Cerebellar nuclear complex (tissue), 1 donor: ENCODE measurements at places on chromosomes 3 and 15.

- no peak for DNase-seq
These were observed 931.6 kb upstream of the CFAP20DC start for GRCh38 chr3:59981377-59981776.

- DNase-seq, result no peak
These were observed 6.7 kb downstream of the TNFSF10 start for GRCh38 chr3:172516318-172517214.

DNA sequence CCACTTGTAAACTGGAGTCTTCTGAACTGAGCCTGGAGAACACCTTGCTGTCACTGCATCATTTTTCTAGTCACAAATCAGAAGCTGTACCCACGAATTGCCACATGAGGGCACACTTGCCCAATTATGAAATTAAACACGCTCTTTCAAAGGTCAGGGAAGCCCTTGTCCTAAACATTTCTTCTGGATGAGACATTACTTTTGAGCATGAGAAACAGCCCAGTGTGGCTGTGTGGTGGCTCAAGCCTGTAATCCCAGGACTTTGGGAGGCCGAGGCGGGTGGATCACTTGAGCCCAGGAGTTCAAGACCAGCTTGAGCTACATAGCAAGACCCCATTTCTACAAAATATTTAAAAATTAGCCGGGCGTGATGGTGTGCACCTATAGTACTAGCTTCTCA is 27.5 kb upstream of the CFAP161 start:
- peak; percentile 46 for DNase-seq

DNA sequence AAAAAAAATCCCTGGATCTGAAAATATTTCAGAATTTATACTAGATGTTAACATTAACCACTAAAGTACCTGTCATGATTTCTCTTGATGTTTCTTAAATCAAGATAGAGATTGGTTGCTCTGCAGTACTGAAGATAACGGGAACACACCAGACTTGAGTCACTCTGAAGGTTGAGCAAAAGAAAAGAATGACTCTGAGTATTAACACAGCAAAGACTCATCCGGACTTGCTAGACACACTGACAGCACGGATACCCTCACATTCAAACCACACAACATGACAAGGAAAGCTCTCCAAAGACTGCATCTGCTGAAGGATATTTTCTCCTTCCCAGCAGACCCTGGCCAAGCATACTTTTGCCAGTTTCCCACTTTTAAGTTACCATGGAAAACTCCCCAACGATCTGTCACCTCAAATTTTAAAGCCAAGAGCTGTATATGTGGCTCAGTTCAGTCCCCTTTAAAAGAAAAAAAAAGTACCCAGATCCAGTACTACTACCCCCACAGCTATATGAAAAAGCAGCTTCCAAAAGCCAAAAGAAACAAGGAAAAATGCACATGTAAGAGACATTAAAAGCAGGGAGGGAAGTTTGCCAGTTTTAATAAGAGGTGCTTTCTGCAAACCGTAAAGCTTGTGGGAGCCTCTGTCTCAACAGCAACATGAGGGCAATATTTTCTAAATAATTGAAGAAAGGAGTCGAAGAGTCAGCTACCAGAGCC is 8.3 kb downstream of the EOGT start:
- no peak for DNase-seq

DNA sequence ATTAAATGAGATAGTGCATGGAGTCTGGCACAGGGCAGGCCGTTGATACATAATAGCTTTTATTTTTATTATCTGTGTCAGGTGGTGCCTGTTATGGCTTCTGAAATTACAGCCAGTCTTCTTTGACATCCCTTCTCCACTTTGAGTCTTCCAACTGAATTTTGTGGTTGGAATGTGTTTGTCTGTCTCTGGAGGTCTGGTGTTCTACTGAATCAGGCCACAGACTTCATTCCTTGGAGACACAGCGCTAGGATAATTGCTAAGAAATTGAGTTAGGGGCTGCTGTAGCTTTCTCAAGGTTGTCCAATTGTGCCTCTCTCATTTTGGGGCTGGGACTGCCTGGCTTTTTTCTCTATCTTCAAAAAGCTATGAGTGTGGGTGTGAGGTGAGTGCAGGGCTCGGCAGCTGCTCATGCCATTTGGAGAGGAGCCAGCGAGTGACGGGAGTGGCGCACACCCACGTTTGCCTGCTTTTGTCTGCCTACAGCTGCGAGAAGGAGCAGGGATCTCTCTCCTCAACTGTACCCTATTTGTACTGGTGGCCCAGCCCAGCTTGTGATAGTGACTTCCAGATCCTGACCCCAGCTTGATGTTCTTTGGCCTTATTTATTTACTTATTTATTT is 49.8 kb upstream of the SYN2 start:
- no peak for DNase-seq
